Occipital lobe (tissue), 3 donors: ENCODE measurements at places on chromosomes 12 and 14. TPM values are rescaled to one million over a fixed set of nuclear protein-coding genes. Genes with fewer than 3 reads are reported as not detected.

Gene PALS1
- total RNA-seq = 19.8 TPM

GRCh38 chr14:93729993-93730392 is 58.3 kb downstream of the PRIMA1 start:
- DNase-seq = peak; percentile 33

Gene KCNC2
- total RNA-seq = 21.1 TPM

GRCh38 chr14:90302529-90303303 is 29.0 kb downstream of the NRDE2 start:
- DNase-seq = no peak

GRCh38 chr12:108196921-108197320 is 67.8 kb downstream of the WSCD2 start:
- no peak for DNase-seq

GRCh38 chr14:23441076-23441475 is 5.6 kb upstream of the MYH7 start:
- no peak for DNase-seq

Gene PPHLN1
- total RNA-seq = 76.0 TPM

GRCh38 chr12:104433061-104433460 is 23.7 kb upstream of the CHST11 start:
- no peak for DNase-seq

Gene M6PR
- total RNA-seq = 81.9 TPM

Gene SLC6A12
- total RNA-seq = 4.4 TPM

- DNase-seq = no peak
Measured at GRCh38 chr12:4141348-4142270, 132.0 kb upstream of the CCND2 start.

Gene POTEG
- total RNA-seq = not detected

DNA sequence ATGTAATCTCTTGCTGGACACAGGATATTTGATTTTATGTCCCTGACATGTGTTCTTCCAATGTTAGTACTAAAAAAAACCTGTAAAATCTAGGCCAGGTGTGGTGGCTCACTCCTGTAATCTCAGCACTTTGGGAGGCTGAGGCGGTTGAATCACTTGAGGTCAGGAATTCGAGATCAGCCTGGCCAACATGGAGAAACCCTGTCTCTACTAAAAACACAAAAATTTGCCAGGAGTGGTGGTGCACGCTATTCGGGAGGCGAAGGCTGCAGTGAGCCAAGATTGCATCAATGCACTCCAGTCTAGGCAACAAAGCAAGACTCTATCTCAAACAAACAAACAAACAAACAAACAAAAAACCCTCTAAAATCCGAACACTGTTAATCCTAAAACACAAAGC is 68.0 kb downstream of the FERMT2 start:
- DNase-seq = no peak

Gene WDHD1
- total RNA-seq = 9.0 TPM

GRCh38 chr14:93430315-93431035 is at the start of gene UNC79:
Gene UNC79, plus strand, starts transcription at chr14:93430939. Its CDS starts 91 bp downstream, at chr14:93431030.
- DNase-seq = peak; percentile 69

Gene SPX
- total RNA-seq = 0.16 TPM

- DNase-seq = no peak
Measured at GRCh38 chr14:51302295-51303030, 62.4 kb downstream of the TMX1 start.

- no peak for DNase-seq
Measured at GRCh38 chr14:24398293-24398652, 530 bp upstream of the NYNRIN start.

Gene KRT73
- not detected for total RNA-seq

- DNase-seq = no peak
Measured at GRCh38 chr14:21236948-21237797, 32.1 kb downstream of the HNRNPC start.

Gene NFATC4
- total RNA-seq = 5.1 TPM

Gene TMEM30B
- total RNA-seq = 0.16 TPM

DNA sequence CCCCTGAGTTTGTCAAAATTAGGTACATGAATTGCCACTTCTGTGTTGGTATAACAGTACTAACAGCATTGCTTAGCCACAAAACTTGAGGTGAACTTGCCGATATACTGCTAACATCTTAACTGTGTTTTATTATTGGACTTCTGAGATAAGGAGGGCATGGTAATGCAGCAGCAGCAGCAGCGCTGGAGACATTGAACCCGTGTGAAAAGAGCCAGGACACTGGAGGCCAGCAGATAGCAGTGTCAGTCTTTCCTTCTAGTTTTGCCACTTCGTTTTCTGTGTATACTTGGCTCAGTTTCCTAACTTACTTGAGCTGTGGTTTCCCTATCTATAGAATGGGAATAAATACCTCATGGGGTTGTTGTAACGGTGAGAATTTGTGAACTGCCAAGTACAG is 82.7 kb downstream of the KTN1 start:
- DNase-seq = no peak

- DNase-seq = no peak
Measured at GRCh38 chr12:5088586-5089264, 45.0 kb downstream of the KCNA5 start.

Gene NANOG
- total RNA-seq = not detected

- DNase-seq = no peak
Measured at GRCh38 chr12:94070520-94070919, 77.9 kb upstream of the PLXNC1 start.

Gene ITGB7
- total RNA-seq = not detected

DNA sequence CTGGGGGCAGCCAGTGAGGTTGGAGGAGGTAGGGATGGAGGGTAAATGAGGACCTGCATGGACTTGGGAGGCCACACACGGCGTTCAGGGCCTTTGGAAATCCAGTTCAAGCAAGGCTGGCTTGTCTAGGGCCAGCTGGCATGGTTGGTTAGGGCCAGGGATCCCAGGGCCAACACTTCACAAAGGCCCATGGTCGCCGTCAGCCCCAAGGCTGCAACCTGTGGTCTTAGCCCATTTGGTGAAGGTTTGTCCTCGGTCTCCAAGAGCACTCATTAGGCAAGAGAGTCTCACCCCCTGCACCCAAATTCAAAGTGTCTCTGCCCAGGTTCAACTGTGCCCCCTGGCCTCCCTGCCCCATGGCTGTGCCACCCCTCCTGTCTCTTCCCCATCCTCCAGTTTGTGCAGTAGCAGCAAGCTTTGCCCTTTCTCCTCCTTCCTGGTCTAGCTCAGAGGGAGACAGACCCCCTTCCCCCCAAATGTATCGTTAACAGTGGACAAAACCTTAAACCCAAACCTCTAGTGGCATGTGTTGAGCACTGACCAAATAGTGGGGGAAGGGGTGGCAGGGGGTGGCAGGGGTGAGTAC is 94.1 kb downstream of the NINJ2 start:
- no peak for DNase-seq

DNA sequence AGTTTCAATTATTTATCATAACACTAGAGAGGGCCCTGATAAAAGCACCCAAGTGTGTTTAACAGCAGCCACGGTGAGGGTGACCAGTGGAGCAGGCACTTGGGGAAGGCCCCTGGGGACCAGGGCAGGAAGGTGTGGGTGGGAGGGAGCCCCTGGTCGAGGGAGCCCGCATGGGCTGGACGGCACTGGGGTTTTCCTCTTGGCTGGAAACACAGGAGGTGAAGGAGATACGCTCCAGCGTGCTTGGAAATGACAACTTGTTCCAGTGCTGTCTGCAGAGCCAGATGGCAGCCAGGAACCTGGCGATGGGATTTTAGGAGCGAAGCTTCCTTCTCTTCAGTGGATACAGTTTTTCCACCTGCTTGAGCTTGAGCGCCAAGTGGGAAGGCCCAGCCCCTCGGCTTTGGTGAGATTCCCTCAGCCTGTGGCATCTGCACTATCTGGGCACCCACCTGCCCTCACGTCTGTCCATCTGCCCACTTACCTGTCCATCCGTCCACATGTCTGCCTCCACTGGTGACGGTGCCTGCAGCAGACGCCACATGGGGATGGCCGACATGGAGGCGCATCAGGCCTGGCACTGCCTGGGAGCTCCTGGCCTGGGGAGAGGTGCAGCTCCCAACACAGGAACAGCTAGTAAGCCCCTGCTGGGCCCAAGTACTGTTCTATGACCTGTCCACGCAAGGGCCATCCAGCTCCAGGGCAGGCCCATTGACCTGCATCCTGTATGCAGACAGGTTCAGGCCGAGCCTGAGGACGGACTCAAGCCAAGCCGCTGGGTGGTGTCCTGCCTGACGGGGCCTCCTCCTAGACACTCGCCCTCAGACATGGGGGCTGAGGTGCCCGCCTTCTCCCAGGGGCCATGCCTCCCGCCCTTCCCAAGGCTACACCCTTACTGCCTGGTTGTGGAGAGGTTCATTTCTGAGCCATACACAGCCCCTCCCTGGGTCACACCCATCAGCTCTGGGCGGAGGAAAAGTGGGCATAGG is 192.2 kb upstream of the C14orf180 start:
- DNase-seq = no peak

DNA sequence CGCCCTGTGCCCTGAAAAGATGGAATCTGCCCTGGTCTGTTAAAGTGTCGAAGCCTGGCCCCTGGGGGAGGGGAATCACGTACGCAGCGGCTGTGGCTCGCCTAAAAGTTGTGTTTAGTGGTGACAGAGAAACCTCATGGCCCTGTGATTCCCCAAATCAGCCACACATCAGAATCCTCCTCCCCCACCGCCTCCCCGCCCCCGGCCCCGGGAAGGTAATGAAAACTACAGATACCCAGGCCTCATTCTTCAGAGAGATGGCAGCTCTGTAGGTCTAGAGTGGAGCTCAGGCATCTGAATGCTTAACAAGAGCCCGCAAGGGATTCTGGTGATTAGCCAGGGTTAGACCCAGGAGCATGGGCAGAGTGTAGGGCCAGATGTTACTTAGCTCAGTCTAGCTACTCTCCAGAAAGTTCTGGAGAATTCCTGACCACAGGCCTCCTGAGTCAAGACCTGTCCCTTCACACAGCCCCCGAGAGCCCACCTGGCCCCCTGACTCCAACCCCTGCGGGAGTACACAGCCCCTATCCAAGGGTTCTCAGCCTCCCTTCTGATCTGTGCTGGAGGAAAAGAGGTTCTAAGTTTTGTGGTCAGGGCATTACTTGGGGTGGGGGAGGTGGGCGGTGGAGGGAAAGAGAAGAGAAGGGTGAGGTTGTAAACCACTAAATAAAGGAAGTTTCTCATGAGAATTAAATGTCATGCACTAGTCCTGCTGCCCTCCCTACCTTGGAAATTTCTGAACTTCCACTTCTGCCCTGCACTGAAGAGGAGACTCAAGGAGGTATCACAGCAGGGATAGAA is 114.8 kb downstream of the PLXNC1 start:
- no peak for DNase-seq

DNA sequence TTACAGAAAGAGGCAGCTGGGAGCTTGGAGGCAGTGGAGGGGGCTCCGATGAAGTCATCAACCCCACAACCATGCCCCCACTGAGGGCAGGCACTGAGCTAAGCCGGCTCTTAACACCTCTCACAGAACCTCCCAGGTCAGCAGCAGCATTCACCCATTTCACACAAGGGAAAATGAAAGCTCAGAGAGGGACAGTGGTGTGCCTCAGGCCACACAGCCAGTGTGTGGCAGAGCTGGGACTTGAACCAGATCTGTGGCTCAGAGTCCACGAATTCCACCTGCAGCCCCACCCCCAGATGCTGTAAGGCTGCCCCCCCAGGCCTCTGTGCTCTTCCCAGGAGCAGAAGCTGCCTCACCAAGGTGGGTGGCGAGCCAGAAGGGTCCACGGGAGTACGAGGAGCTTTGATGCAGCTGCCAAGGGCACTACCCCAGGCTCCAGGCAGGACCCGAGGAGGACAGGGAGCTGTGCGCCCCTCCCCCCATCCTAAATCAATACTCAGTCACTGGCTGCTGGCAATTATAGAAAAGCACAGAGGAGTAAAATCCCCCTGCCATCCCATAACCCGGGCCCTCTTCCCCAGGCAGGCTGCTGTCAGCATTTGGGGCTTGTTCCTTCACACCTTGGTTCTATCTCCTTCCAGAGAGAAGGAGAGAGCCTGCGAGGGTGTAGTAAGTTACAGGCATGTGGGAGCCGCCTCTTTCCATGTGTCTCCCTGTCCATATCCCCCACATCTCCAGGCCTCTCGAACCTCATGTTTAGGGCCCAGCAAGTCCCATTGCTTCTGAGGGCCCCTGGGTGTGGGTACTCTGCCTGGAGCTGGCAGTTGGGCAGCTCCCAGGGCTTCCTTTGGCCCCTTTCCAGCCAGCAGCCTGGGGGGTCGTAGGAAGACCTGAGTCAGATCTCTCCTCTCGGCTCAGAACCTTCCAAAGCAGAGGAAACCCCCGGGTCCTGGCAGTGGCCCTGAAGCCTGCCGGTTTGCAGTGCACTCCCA is 47.6 kb downstream of the FAM222A start:
- no peak for DNase-seq

Gene CDC42BPB
- total RNA-seq = 76.4 TPM

- no peak for DNase-seq
Measured at GRCh38 chr14:52923902-52924575, 26.8 kb downstream of the FERMT2 start.

- no peak for DNase-seq
Measured at GRCh38 chr12:69123919-69124638, 115.3 kb upstream of the CPSF6 start.

DNA sequence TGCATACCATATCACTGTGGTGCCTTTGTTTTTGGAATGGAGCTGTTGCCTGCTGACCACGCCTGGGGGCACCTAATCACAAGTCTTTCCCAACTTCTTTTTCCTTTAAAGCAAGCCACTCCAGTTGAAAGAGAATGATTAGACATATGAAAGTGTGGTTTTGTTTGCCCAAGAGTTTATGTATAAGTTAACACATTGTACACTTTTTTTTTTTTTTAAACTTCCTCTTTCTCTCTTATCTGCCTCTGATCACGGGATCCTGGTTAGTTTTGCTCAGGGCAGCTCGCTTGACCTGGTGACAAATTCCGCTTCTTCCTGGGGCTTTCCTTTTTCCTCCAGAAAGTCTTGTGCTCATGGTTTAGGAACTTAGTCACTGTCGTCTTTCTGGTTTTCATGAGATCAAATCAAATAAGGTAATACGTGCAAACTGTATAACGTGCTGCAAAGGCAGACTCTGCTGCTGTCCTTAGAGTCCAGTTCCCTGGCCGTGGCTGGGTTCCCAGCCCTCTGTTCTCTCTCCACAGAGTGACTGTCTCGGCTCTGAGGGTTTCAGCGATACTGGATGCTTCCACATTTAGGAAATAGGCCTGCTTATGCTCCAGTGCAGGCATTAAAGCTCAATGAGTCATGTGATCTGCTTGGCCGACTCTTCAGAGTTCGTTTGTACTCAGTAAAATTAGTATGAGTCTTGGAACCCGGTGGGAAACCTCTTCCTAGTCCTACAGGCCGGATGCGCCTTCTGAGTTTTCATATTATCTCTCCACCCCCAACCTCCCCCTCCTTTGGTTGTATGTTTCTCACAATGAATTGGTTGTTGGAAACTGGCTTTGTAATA is 15.2 kb downstream of the RASSF3 start:
- no peak for DNase-seq

DNA sequence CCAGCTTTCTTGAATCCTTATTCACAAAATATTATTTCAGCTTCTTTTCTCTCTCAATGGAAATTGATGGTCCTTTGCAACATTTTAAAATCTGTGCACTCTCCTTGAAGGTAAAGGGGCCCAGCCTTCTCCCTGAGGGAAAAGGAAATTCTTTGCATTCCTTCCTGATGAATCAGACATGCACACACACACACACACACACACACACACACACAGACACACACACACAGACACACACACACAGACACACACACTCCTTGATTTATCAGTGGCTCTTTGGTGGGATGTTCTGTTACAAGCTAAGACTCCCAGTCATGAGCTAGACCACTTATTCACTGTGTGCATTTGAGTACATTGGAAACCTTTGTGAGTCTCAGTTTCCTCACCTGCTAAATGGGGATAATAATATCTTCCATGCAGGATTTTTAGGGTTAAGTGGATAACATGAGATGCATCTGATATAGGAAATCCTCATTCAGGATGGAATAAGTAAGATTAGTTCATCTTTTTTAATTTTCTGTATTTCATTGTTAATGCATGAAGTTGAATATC is 45.1 kb upstream of the HMGA2 start:
- no peak for DNase-seq

Gene INHBC
- not detected for total RNA-seq
